Islet precursor cell (in vitro differentiated cells): ENCODE measurements at places on chromosomes 7 and 10.

DNA sequence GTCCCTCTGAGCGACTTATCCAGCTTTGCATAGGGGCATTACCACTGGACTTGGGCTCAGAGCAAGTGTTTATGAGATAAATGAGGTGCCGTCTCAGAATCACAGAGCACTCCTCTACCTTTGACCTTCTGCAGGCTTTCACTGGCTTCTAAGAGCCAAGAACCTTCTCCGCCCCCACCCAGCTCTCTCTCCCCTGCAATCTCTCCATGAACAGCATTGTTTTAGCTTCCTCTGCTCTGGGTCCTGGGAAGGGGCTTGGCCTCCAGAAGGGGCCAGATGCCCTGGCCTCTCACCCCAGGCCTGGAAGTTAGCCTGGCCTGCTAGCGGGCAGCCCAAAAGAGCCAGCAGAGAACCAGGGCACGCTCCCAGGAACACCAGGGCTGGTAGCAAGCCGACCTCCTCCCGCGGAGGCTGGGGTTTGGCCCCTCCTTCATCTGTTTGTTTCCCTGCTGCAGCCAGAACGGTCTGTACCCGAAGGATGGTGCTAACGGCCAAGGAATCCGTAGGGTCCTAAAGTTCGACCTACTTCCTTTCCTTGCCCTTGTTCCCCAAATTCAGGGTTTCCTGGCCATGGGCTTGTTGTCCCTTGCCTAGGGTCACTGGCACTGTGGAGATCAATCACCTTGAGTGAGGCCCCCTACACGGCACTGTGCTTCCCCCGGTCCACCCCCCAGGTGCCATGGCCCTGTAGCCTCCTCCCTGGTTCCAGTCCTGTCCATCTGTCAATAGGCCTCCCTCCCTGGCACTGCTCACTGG is 18.7 kb upstream of the DDIT4 start:
- DNase-seq, result peak; percentile 90

GRCh38 chr10:59011972-59012632 is 164.3 kb upstream of the PHYHIPL start:
- DNase-seq, result no peak

DNA sequence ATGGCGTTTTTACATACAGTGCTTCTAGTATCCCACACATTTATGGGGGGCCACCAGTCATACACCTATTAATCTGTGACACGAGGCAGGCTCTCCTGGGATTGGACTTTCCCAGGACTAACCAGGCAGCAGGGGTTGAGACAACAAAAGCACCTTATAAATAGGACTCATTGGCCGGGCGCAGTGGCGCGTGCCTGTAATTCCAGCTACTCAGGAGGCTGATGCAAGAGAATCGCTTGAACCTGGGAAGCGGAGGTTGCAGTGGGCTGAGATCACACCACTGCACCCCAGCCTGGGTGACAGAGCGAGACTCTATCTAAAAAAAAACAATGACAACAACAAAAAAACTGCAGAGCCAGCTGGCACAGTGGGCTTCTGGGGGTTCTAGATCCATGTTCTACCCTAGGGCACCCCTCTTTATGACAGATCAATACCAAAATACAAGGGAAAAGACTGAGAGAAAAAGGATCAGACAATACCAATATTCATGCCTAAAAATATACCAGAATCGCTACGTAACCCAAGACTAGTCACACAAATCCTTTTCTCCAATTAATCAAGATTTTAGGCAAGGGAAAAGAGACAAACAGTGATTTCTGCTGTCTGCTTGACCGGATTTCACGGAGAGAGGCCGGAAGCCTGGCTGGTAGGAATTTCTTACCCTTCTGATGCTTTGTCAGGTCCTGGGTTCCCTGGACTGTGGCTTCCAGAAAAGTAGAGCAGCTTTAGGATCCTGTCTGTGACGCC is 98.4 kb upstream of the CCNY start:
- no peak for DNase-seq

- no peak for DNase-seq
Measured at GRCh38 chr7:50399635-50400034, 50.5 kb downstream of the FIGNL1 start.

GRCh38 chr10:116053910-116054309 is 219.1 kb downstream of the GFRA1 start:
- no peak for DNase-seq

GRCh38 chr10:112132435-112132834 is 51.1 kb downstream of the GPAM start:
- no peak for DNase-seq

- DNase-seq, result no peak
Measured at GRCh38 chr7:17020250-17020649, 138.5 kb upstream of the AGR3 start.
